ENCODE measurements at places on chromosomes 5 and 9.

DNA sequence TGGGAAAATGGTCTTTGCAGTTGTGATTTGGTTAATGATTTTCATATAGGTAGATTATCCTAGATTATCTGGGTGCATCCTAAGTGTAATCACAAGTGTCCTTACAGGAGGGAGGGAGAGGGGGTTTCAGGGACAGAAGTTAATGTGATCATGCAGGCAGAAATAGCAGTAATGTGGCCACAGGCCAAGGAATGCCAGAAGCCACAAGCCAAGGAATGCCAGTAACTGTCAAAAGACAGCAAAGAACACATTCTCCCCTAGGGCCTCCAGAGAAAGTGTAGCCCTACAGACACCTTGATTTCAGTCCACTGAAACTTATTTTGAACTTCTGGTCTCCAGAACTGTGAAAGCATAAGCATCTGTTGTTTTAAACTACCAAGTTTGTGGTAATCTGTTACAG lies 2074.5 kb downstream of the MAT2B start:
- DNase-seq = no peak

GRCh38 chr9:115264313-115264712 lies 146.4 kb upstream of the TNC start:
- DNase-seq = no peak

GRCh38 chr5:109908366-109908765 lies 218.6 kb downstream of the MAN2A1 start:
- DNase-seq = no peak

- no peak for DNase-seq
These were observed 139.4 kb upstream of the IL12B start for GRCh38 chr5:159469496-159470372.

DNA sequence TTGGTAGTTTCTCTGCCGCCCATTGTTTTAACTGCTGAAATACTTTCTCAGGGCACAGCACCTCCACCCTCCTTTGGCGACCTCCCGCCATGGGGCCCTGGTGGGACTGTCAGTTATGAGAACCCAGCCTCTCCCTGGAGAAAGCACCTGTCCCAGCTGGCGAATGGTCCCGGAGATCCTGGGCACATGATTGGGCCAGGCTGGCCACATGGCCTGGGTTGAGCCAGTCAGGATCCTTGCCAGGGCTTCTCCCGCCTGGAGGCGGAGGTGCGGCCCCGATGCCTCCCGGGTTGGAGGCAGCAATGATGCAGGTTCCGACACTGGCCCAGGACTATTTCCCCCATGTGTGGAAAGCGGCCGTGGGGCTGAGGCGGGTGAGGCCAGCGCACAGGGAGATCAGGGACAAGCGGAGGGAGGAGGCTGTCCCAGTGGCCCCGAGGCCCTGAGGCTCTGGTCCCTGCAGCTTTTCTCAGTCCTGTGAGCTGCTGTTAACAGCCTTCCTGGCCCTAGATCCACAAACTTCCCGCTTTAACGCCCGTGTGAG lies 13.6 kb downstream of the UNC5A start:
- no peak for DNase-seq

GRCh38 chr9:19405771-19406170 lies 3.0 kb upstream of the ACER2 start:
- no peak for DNase-seq

- DNase-seq = peak; percentile 82
These were observed 4.0 kb upstream of the RANBP3L start for GRCh38 chr5:36305571-36306326.

DNA sequence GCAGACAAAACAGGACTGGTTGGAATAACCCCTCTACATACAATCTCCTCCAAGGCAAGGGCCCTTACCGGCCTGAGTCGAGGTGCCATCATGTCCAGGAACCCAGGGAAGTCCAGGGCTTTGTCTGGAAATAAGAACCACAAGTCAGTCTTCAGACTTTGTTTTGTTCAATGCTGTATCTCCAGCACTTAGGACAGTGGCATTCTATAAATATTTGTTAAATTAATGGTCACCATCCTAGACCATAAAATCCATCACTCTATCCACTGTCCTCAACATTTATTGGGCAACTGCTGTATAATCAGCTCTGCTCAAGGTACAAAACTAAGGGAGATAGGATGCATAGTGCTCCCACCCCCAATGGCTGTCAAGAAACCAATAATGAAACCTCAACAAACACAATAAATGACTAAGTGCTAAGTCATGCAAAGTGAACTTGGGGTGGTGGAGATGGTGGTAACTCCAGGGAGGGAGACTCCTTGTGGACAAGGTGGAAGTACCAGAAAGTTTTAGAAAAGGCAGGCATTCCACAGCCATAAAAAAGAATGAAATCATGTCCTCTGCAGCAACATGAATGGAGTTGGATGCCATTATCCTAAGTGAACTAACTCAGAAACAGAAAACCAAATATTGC lies 5.0 kb downstream of the RELL2 start:
- DNase-seq = no peak

DNA sequence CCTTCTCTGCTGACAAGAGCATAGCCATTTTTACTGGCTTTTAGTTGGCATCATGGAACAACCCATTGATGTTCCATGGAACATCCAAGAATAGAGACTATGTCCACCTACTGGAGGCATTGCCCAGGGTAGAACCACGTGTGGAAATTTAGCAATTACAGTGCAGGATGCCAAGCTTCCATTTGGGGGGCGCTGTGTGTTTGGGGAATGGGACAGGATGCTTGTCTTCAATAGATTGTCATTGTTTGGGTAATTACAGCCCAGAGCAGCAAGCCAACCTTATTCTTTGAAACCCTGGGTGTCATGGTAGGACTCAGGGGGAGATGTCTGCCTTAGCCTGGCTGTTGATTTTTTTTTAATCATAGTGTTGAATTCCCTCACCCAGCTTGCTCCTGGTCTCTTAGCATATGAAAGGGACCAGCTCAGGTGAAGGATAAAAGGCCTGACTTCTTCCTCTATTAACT lies 171.1 kb downstream of the DOCK2 start:
- DNase-seq = no peak

DNA sequence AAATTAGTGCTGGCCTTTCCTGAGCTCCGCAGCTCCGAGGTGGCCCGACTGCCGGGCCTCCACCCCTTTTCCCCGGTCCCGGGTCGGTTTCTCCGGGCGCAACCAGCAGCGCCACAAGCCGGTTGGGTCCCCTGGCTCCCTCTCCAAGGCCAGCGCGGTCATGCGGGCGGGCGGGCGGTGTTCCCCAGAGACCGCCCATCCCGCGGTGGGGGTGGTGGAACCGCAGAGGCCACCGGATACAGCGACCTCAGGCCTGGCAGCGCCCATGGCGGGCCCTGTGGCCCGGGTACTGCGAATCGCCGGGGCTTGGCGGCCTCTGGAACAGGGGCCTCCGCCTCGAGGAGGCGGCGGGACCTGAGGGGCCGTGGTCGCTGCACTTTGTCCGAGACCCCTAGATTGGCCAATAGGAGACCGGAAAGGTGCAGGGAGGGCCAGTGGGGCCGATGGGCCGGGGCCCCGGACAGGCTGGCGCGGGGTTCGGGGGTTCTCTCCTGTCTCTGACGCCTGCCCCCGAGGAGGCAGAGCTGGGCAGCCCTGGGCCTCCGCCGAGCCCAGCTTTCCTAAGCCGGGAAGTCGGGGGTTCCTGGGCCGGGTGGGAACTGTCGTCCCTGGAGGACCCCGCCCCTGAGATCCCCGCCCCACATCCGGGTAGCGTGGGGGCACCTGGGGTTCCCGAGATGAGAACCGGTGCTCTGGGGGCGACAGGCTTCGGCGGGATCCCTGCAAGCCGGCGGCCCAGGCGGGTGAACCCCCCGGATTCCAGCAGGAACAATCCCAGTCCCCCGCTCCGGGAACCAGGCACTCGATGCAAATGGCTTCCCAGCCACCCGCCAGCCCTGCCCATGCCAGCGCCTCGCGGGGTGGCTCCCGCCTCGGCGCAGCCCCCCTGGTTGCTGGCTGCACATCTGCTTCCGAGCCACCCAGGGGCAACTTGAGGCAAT lies 293.9 kb downstream of the ZSWIM6 start:
- DNase-seq = no peak

DNA sequence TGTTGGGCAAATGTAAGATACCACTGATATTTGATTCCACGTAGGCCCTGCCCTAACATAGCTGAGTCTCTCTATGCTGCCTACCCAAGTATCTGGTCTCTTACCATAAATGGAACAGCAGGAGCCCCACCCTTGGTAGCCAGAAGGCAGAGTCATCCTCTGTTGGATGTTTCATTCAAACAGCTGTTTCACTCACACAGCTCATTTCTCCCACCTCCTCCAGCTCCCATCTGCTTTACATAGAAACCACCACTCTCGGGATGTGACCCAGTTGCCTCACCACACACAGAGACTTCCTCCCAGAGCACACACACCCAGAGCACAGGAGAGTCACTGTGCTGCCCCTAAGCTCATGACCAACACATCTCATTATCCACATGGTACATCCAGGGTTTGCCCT lies 165.3 kb downstream of the TMEM167A start:
- DNase-seq = no peak

DNA sequence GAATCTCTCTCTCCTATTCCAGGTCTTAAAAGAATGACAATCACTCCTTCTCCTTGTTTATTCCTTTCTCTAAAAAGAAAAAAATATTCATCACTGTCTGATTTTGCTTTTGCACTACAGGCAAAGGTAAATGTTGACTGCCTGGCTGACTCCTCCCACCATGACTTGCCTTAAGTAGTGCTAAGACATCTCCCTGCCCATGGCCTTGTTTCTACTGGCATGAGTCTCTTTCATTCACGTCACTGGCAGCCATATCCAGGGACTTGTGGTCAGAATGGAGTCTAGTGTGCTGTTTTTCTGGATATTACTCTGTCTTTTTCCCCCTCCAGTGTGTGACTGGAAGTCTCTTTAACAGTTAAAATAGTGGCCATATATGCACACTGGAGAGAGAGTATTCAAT lies 522.9 kb upstream of the DAB2 start:
- no peak for DNase-seq

GRCh38 chr9:35629597-35629996 lies 11.4 kb upstream of the CD72 start:
- DNase-seq = no peak

GRCh38 chr9:20597862-20598261 lies 24.4 kb downstream of the MLLT3 start:
- DNase-seq = no peak

DNA sequence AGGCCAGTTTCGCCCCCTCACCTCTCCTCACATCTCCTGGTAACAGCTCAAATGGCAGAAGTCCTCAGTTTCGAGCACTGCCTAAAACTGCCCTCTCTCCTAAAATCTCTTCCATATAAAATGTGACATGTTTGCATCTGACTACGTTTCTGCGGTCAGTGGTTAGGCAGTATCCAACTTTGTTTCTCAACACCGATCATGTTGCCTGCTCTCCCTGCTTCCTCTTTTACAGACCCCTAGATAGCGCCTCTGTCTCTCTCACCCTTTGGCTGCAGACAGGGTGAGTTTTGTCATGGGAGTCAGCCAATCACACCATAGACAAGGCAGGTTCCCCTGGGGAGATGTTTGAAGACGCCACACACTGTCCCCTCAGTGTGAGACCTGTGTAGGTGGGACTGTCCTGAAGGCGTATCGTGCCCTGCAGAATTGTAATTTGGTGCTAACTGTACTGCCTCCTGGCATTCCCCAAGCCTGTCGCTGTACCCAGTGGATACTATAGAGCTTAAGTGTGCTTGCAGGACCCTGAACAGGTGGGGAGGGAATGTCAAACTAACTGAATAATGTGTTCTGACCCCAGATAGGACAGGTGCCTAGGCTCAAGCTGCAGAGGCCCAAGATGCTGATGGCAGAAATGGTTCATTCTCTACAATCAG lies 1.1 kb downstream of the HEXB start:
- DNase-seq = peak; percentile 84

- no peak for DNase-seq
These were observed 58.1 kb upstream of the MAST4 start for GRCh38 chr5:66538126-66538525.

DNA sequence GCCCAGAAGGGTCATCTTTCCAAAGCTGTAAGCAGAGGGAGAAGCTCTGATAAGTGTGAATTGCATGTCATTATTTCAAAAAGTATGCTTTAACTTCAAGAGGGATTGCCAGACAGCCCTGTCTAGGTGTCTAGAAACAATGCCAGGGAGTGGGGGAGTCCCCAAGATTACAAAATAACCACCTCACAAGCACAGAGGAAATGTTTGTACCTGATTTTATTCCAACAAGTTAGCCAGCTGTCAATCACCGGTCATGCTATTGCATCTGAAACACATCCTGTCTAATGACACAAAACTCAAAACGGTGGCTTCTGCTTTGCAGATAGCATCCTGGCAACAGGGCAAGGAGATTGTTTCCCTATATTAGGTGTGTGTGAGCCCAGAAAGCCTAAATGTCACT lies 154.2 kb upstream of the WWC1 start:
- DNase-seq = no peak

DNA sequence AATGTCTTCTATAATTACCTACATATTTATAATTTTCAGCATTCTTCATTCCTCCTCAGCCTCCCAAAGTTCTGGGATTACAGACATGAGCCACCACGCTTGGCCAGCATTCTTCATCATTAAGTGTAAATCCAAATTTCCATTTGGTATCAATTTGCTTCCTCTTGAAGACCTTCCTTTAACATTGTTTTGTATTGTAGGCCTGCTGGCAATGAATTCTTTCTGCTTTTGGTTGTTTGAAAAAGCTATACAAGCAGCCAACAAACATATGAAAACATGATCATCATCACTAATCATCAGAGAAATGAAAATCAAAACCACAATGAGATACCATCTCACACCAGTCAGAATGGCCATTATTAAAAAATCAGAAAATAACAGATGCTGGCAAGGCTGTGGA lies 56.4 kb downstream of the GCNT4 start:
- DNase-seq = no peak

DNA sequence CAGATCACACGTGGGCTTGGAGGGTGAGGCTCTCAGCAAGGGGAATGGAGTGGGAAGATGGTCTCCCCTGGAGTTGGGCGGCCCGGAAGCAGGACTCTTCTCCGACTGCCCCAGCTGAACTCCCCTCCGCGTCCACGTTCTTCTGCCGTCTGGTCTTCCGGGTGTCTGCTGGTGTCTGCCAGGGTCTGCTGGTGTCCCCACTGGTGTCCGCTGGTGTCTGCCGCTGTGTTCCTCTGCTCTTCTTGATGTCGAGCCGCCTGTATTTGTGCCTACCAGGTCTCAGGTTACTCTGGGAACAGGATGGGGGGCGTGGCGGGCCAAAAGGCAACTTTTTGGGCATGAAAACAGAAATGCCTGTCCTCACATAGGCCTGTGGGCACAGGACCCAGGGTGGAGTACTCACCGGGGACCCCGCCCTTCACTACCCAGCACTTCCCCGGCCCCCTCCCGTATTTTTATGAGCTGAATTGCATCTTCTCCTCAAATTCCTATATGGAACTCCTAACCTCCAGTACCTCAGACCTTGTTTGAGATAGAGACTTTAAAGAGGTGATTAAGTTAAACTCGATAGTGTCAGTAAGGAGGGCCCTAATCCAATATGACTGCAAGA lies 675.4 kb downstream of the SEMA5A start:
- DNase-seq = no peak

GRCh38 chr9:115964710-115965347 lies 188.8 kb upstream of the PAPPA start:
- DNase-seq = no peak

Measured in Karpas-422 (cell line).